Neural crest cell (in vitro differentiated cells): ENCODE measurements at places on chromosomes 5 and 9.

- DNase-seq, result no peak
These were observed 224.8 kb upstream of the TBC1D2 start for GRCh38 chr9:98479967-98480847.

DNA sequence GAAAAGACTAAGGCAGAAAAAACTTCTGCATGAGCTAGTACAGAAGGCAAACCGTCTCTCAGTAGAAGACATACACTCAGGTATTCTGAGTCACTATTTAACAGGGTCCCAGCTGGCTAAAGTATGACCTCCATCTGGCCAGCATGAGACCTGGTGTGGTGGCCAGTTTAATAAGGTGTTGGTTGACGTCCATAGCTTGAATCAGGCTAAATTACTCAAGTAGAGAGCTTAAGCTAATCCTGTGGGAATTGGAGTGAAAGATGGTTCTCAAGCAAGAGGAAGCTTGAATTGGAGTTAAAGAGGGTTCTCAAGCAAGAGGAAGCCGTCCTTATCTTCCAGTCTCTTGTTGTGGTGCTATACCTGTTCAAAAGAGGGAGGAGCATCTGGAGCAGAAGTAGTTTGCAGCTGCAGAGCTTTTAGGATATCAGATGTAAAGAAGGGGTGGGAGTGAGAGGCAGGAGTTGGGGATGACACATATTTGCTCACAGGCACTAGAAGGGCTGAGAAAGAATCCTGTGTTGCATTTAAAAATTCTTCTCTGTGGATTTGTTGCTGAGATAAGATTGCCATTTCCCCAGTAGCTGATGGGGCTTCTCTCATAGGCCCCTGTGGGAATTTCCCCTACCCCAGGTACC lies 136.1 kb upstream of the RUSC2 start:
- no peak for DNase-seq

DNA sequence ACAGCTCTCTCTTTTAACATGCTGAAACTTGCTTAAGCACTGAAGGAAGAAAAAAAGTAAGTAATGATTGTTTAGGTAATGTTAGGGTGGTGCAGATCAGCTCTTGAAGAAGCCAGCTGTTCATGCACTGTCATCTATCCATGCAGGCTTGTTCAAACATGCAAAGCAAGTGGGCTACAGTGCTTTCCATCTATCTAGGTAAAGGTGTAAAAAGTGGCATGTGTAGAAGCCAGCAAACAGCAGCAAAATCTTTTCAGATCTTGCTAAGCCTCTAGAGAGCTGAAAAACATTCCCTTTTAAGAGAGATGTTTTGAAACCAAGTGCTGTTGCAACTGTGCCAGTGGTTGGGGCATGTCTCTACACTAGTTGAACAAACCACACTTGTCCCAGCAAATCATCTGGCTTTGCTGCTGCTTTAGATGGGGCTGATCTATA lies 214.4 kb downstream of the EFNA5 start:
- DNase-seq, result no peak

- no peak for DNase-seq
These were observed 75.0 kb downstream of the OTULIN start for GRCh38 chr5:14739538-14739937.

GRCh38 chr5:111892949-111893348 lies 136.0 kb upstream of the NREP start:
- DNase-seq, result no peak

DNA sequence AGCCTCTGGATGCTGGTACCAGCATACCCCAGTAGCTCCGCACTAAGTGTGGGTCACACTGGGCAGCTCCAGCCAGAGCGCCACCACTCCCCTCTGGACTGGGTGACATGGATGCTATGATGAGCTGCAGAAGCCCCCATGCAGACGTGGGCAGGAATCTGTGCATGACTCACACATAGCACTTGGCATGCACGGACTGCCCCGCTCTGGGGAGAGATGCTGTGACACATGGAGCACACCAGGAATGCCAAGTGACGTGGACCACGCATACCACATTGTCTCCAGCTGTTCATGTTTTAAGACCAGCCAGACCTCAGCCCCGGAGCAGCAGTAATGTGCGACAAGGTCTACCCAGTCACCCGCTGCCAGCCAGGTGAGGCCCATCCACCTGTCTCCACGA lies 64.1 kb downstream of the SEMA4D start:
- no peak for DNase-seq

DNA sequence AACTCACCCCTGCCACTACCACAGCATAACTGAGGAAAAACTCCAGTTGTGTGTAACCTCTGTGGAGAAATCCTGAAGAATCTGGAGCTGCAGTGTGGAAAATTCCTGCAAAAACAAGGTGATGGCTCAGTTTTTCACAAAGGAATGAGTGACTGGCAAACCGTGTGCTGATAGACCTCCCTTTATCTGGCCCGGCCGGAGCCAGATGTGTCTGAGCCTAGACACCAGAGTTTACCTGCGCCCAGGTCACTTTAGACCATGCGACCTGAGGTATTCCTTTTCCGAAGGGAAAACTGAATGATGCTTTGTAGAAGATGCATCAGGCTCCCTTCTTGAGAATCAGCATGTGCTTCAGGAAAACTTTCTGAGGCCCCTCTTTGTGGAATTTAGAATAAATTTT lies 16.2 kb downstream of the SLC25A48 start:
- no peak for DNase-seq

DNA sequence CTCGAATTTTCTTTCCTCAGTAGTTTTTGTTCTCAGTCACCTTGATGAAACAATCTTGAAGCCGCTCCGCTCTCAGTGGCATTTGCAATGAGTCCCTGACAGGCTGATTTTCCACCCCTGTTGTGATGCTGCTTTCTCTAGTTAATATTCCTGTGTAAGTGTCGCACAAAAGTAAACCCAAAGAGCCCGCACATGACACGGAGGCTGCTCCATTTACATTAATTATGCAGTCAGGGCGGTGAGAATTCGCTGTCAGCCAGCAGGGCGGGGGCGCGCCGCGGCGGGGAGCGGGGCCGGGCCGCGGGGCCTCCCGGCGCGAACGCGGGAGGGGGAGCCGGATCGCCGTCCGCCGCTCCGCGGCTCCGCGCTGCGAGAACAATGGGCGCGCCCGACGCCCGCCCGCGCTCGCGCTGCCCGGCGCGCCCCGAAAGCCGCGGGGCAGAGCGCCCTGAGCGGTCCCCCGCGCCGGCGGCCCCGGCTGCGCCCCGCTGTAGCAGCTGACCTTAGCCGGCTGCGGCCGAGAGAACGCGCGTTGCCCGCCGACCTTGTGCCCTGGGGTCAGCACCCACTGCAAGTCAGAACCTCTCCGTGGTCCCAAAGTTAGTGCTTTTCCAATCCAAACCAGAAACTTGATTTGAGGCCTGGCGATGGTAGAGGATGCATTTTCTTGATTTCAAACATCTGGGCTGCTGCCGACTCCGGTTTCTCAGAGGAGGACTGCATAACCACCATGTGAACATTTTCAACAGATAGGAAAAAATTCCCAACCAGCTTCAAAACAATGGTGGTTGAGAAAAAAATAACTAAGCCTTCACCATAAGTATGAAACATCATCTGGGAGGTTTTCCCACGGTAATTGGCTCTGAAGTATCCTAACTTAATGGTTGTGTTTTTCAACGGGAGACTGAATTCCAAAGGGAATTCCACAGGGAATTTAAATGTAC lies 142.6 kb downstream of the PBX3 start:
- DNase-seq, result peak; percentile 45

GRCh38 chr9:16642421-16643109 lies 227.9 kb downstream of the BNC2 start:
- DNase-seq, result no peak
